ENCODE measurements at places on chromosomes 16 and 17.
A peak's percentile ranks its signal among the peaks of the same experiment; 100 is the strongest.

GRCh38 chr17:64599187-64599676 lies 62.9 kb downstream of the SMURF2 start:
- DNase-seq = no peak

- DNase-seq = peak; percentile 15
Observed at GRCh38 chr16:50644729-50645128, 36.4 kb downstream of the SNX20 start.

GRCh38 chr17:11922638-11923037 lies 74.6 kb downstream of the ZNF18 start:
- no peak for DNase-seq

- DNase-seq = no peak
Observed at GRCh38 chr16:7338826-7339225, 6.2 kb downstream of the RBFOX1 start.

DNA sequence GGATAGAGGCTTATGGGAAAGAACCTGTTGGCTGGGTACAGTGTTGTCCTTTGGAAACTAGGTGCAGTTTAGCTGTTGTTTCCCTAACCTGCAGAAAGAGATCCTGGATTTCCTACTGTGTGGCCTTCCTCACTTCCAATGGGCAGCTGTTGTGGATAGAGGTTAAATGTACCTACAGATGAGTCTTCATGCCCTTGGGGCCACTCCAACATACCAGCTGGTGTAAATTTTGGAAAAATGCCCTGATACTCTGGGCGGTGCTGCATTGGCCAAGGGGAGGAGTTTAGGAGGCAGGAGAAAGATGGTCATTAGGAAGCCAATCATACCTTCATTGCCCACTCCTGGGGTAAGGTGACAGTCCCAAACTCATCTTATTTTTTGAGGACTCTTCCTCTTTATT lies 70.2 kb downstream of the SNX11 start:
- no peak for DNase-seq

GRCh38 chr17:74904687-74905409 lies 11.4 kb upstream of the FADS6 start:
- DNase-seq = no peak

DNA sequence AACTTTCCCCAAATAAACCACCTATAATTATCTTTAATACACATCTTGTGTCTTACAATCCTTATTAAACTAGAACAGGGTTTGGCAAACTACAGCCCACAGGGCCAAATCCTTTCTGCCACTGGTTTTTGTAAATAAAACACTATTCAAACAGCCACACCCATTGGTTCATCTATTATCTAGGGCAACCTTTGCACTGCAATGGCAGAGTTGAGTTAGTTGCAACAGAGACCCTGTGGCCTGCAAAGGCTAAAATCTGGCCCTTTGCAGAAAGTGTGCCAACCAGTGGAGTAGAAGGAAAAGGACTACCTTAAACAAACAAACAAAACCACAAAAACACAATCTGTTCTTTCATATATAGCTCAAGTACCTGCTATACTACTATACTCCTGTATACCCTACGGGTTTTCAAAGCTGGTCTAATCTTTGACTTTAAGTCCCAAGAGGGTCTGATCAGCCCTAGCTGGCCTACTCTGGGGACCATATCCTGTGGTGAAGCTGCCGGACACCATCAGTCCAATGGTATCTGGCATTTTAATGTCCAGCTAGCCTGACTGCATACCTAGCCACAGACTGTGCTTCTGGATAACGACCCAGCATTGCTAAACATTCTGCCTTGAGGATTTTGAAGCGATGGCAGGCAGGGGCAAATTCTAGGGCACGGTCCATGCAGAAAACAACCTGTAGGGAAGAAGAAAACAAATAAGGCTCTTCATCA lies 23.3 kb downstream of the CNP start:
- no peak for DNase-seq

- no peak for DNase-seq
Observed at GRCh38 chr17:58329810-58330537, 1.4 kb upstream of the TSPOAP1 start.

GRCh38 chr16:87201790-87202189 lies 115.4 kb downstream of the C16orf95 start:
- no peak for DNase-seq

DNA sequence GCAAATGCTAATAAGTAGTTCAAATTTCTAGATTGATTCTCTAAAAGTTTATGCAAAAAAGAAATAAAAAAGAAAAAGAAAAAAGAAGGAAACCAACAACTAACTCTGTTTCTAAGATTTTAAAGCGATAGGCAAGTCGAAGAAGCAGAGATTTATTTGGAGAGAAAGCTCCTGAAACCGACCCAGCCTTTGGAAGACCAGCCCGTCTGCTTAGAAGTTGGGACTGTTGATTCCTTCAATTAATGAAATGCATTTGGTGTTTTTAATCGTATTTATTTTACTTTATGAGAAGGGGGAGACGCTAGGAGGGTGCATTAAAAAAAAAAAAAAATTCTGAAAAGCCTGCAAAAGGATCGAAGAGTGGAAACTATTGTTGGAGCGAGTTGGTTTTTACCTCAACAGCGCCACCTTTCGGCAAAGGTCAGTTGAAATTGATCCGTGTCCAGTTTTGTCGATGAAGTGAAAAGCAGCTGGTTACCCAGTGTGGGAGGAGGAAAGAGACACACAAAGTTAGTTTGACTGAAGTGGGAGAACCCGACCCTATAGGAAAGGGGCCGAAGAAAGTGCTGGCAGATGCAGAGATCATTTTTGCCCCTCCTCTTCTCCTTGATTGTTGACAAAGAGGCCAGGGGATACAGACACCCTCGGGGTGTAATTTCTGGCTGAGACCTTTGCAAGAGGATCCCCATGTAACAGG lies 1.5 kb upstream of the MAF start:
- DNase-seq = peak; percentile 68

DNA sequence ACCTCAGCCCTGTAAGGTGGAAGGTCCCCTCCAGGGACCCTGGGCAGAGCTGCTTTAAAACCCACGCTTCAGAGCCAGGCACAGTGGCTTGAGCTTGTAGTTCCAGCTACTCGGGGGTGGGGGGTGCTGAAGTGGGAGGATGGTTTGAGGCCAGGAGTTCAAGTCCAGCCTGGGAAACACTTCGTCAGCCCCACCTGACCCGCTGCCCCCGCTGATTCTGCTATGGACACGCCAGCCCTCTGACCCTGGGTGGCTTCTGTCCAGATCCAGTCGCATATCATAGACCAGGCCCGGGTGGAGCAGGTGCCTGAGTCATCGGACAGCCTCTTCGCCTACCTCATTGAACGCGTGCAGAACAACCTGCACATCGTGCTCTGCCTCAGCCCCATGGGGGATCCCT lies 35.2 kb upstream of the KDM6B start:
- no peak for DNase-seq

- DNase-seq = peak; percentile 65
Observed at GRCh38 chr16:47461598-47462266, 601 bp downstream of the PHKB start.

DNA sequence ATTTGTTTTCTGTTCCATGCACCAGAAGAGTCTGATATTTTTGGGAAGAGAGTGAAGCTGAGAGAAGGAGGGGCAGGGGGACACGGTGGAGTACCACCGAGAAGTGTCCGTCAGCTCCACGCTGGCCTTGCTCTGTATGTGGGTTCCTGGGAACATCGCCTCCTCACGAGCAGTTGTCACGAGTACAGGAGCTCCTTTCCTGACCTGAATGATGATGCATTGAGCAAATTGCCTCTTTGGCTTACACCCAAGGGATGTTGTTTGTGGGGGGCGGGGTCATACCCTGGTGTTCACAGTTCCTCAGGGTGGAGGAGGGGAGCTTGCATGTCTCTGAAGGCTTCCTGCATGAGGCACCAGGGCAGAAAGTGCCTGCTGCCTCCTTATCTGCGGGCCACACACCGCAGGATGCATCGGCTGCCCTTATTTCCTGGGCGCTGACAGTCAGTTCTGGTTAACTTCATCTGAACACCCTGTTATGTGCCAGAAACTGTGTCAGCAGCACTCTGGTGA lies 36.2 kb downstream of the RGS9 start:
- DNase-seq = peak; percentile 52

GRCh38 chr17:29787995-29788394 lies 142.0 kb downstream of the SSH2 start:
- DNase-seq = peak; percentile 36

DNA sequence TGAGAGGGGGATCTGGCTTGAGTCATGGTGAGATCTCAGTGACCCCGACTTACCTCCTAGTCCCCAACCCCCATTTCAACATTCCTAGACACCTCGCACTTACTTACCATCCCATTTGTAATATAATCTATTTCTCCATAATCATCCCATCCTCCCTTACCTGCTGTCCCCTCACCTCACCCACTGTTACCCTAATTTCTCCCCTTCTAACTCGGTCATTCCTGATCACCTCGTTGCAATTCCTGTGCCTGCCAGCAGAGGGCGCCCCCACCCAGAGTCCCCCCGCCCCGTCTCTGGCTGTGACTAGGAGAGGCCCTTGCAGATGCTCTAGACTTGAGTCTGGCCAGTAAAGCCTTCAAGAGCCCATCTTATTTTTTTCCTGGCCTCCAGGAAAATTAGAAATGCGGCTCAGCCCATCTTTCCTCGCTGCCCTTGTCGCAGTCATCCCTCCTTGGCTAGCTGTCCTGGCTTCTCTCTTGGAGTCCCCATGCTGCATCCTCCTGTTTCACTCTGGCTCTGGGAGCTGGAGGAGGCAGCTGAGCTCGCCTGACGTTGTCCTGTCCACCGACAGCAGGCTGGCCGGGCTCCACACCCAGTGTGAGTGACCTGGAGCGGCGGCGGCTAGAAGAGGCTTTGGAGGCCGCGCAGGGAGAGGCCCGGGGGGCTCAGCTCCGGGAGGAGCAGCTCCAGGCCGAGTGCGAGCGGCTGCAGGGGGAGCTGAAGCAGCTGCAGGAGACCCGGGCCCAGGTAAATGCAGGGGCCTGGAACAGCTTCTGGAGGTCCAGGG lies 5.0 kb downstream of the TBKBP1 start:
- DNase-seq = peak; percentile 50

- peak; percentile 93 for DNase-seq
Observed at GRCh38 chr17:37752482-37752881, 7.6 kb upstream of the HNF1B start.

GRCh38 chr16:2238150-2238837 lies 2.0 kb downstream of the DNASE1L2 start:
- DNase-seq = no peak

Measured in ACHN (cell line).